ENCODE measurements at places on chromosomes 1 and 21.
A peak's percentile ranks its signal among the peaks of the same experiment; 100 is the strongest.

DNA sequence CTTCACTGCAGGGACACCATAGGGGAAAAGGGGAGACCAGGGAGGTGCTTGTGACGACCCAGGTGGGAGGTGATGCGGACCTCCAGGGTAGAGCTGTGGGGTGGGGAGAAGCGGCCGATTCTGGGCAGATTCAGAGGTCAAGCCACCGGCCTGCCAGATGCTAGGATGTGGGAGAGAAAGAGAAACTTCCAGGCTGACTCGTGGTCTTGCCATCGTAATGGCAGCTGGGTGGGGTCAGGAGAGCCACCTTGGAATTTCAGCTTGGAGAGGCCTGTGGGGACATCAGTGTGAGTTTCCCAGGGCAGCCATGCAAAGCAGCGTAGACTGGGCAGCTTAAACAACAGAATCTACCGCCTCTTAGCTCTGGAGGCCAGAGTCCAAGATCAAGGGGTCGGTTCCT lies 258.0 kb upstream of the VAMP3 start:
- no peak for DNase-seq

- no peak for DNase-seq
Observed at GRCh38 chr1:101139130-101139529, 97.7 kb upstream of the S1PR1 start.

DNA sequence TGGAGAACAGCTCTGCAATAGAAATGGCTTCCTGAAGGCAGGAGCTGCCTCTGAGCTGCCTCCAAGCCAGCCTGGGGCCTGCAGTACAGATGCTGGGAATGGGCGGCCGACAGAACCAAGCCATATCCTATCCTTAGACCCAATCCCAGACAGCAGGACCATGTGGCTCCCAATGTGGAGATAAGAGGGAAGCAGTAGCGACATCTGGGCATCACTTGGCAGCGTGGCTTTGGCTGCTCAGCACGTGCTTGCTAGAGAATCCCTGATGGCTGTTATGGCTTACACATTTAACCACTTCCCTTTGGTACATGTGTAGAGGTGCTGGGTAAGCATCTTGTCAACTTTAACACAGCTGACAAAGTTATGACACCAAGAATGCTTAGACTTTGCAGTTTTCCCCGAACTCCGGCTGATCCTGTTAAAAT lies 87.7 kb downstream of the MAN1C1 start:
- DNase-seq = no peak

DNA sequence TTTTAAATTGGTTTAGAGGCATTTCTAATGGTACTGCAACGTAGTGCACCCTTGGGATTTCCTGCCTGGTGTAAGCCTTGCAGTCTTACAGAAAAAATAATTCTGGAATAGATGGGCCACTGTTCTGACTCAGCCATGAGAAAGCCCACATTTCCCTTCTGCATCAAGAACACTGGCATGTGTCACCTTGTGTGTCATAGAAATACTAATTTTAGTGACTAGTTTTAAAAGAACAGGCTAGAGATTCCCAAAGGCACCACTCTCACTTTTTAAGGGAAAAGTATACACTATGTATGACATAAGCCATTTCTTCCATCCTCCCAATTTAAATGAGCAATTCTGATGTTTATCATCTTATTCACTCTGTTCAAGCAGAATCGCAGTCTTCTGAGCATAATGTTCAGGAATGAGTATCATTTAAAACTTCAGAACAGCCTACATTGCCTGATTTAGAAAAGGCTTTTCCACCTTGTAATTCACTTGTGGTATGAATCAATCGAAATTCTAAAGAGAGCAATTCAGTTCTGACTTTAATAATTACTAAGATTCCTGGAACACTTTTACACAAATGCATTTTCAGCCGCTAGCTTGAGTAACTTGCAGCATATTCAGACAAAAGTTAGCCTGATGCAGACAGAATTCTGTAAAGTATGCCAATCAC lies 18.8 kb downstream of the RGS13 start:
- DNase-seq = no peak

GRCh38 chr1:115651391-115651790 lies 9.6 kb downstream of the VANGL1 start:
- no peak for DNase-seq

GRCh38 chr1:81756872-81757271 lies 43.9 kb upstream of the ADGRL2 start:
- no peak for DNase-seq

DNA sequence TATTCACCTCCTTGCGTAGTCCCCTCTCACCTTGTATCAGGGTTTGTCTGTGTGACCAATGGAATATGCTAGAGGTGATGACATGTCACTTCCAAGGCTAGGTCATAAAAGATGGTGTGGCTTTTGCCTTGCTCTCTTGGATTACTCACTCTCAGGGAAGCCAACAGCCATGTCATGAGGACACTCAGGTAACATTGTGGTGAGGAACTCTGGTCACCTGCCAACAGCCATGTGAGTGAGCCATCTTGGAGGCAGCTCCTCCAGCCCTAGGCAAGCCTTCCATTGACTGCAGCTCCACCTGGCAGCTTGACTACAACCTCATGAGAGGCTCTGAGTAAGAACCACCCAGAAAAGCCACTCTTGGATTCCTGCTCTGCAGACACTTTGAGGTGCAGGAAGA lies 11.0 kb upstream of the HEYL start:
- no peak for DNase-seq

GRCh38 chr1:47650611-47651010 lies 212.8 kb downstream of the FOXD2 start:
- no peak for DNase-seq

- no peak for DNase-seq
Observed at GRCh38 chr1:13725714-13726175, 25.8 kb downstream of the PRDM2 start.

DNA sequence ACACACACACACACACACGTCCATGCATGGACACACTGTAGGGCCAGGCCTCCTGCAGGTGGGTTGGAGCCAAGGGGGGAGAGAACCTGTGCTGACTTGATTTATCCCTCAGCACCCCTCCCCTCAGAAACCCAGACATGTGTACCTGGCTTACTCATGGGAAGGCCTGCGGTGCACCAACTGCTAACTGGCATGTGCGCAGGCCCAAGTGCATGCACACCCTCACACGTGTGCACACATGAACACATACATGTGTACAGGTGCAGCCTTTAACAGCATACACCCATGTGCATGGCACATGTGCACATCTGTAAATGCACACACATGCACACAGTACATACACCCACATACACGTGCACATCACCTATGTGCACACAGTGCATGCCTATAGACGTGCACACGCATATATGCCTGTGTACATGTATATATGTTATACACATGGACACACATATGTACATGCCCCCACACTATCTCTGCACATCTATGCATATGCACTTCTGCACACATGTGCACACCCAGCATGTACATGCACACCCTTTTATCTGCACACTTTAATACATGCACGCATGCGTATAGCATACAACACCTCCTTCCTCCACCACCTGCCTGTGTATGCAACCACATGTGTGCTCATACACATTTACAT lies 67.5 kb downstream of the TRIM11 start:
- DNase-seq = no peak

- peak; percentile 15 for DNase-seq
Observed at GRCh38 chr1:35564037-35564883, 6.7 kb downstream of the NCDN start.

- no peak for DNase-seq
Observed at GRCh38 chr1:228149406-228150119, at the start of gene GJC2. GJC2 (plus strand) TSS chr1:228149930; CDS start chr1:228157759, 7,829 bp downstream.

- DNase-seq = peak; percentile 54
Observed at GRCh38 chr21:23694390-23694789, 1912.9 kb downstream of the MRPL39 start.

DNA sequence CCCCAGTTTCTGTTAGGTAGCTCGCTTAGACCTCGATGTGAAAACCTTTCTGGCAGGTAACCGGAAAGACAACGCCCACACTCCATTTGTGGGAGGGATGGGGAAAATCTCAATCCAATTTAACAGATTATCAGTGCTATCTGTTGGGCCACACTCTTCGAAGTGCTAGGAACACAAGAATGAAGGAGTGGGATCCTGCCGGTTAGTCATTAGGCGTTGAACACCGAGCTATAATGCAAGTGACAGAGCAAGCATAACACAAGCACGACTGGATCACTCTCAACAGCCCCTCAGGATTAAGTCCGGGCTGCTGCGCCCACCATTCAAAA lies 531 bp downstream of the SNIP1 start:
- no peak for DNase-seq

DNA sequence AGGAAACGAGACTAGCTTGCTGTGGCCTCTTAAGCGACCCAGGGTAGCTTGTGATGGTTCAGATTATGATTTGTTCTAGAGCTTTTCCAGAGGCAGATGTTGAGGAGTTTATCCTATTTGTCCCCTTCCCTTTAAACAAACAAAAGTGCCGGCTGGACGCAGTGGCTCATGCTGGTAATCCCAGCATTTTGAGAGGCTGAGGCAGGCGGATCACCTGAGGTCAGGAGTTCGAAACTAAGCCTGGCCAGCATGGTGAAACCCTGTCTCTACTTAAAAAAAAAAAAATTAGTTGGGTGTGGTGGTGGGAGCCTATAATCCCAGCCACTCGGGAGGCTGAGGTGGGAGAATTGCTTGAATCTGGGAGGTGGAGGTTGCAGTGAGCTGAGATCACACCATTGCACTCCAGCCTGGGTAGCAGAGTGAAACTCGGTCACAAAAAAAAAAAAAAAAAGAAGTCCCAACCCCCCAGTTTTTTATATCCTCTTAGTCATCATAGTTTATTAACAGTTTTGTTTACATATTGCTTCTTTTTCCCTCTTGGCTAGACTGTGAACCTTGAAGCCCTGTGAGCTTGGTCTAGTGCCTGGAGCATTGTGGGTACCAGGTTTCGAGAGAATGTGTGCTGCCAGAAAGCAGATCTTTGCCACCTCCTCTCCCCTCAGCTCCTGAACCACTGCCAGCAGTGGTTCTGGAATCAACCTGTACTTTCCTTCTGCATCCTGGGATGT lies 29.8 kb downstream of the MAPKAPK2 start:
- peak; percentile 47 for DNase-seq

- DNase-seq = no peak
Observed at GRCh38 chr1:160874935-160875334, 10.0 kb downstream of the ITLN1 start.

- DNase-seq = no peak
Observed at GRCh38 chr1:204149635-204150565, 1.9 kb downstream of the ETNK2 start.

DNA sequence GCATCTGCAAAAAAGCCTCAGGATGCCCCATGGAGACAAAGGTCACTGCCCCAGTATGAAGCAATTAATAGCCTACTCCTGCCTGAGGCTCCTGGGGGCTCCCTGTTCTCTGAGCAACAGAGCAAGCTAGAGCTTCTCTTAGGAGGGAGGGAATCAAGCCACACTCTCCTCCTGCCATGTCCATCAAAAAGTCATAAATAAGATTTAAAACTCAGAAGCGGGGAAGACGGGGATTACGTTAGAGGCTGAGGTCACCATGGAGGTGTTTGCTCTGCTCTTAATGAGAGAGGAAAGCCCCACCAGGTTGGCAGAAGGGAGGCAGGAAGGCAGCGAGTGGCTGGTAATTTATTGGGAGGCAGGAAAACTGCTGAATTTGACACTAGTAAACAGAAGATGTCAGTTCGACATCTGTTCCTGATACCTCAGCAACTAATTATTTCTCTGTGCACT lies 98.4 kb upstream of the TNR start:
- peak; percentile 3 for DNase-seq

GRCh38 chr1:201792534-201793305 lies 36.2 kb upstream of the IPO9 start:
- peak; percentile 67 for DNase-seq

DNA sequence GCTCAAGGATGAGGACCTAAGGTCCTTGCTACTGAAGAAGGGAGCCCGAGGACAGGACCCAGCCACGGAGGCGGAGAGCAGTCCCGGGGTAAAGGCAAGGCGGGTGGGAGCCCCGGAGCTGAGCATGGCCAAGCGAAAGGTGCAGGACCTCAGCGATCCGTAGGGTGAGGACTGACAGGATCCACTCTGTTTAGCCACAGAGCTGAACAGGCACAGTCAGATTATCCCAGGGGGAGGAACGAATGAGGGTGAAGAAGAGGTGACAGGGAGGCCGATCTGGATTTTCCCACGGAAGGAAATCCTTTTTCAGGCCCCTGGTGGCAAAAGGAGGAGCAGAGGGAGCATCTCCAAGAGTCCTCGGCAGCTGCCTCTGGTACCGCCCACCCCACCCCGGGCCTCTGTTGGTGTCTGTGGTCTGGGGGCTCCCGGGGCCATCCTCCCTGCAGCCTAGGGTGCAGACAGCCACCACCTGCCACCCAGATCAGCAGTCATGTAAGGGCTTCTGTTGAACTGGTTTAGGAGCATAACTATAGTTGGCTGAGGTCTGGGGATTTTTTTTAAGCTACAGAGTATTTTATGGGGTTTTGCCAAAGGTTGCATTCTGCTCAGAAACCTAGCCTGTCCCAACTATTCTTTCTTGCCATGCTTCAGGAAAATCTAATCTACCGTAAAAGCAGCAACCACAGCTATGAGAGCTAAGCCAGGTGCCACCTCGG lies 32.3 kb upstream of the LBR start:
- peak; percentile 22 for DNase-seq

GRCh38 chr1:190391582-190391981 lies 86.1 kb downstream of the BRINP3 start:
- no peak for DNase-seq

- DNase-seq = peak; percentile 13
Observed at GRCh38 chr21:27515676-27516075, 548.8 kb upstream of the ADAMTS5 start.

DNA sequence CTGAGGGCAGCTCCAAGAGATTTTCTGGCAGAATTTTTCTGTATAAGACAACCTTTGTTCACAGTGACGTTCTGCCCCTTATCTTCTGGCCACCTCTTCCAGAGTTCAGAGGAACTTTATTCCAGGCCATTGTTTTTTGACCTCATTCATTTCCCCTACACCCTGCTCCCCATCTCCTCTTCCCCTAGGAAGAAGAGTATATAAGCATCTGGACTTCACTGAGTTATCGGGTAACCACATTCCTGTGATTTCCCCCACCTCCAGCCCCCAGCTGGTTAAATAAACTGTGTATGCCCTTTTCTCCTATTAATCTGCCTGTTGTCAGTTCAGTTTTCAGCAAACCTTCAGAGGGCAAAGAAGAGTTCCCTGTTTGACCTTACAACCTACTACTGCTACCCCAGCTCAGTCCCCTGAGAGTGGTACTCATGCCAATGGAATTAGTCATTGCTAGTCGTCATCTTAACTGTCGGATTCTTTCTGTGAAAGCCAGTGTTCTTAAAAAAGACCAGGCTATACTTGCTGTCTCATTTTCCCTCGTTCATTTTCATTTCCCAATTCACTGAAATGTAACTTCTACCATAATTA lies 14.3 kb upstream of the ALG14 start:
- DNase-seq = peak; percentile 40

- no peak for DNase-seq
Observed at GRCh38 chr1:36125129-36125991, at the start of gene COL8A2. COL8A2 (minus strand) TSS chr1:36125222; CDS start chr1:36100242, 24,980 bp downstream.

- no peak for DNase-seq
Observed at GRCh38 chr21:18340387-18340942, 63.1 kb downstream of the TMPRSS15 start.

DNA sequence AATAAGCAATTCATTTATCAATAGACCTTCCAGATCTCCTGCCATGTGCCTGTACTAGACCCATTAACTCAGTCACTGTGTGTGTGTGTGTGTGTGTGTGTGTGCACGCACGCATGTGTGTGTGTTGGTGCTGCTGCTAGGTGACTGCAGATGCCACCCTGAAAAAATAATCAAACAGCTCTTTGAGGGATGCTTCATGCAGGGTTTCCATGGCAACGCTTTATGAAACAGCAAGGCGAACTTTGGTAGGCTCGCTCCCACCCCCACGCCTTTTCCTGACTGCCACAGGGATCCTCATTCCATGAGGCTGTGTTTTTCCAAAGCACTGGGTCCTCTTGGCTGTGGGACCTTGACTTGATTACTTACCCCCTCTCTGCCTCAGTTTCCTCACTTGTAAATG lies 94.0 kb downstream of the HMGB4 start:
- no peak for DNase-seq

All from NCI-H446 treated with DMSO at 0.1 percent for 48 hours (cell line).